Hippocampal formation (tissue), 2 donors: ENCODE measurements at places on chromosomes 1 and 21.

GRCh38 chr21:35222541-35222941 is 173.4 kb upstream of the RUNX1 start:
- no peak for DNase-seq

DNA sequence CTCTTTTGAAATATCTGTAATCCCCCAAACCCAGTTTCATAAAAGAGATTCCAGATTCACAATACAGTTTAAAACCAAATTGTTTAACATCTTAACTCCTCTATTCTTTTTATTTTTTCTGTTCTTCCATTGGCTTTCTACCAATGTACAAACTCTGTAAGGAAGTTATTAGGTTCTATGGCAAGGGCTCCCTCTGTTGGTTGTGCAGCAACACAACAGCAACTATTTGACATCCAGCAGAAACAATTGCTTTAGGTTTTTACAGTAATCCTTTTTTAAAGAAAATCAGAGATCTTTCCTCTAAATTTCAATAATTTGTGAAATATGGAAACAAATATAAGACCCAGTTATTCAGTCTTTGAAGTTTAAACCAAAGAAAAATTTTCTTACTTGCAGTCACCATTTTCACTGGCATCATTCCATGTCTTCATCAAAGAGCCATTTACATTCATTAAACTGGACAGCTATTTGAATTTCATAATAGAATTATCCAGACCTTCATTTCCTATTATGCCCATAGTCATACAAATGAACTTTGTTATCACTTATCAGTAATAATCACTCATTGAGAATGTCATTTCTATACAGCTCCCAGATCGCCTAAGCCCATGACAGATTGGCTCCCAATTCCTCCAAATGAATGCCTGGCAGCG is 46.5 kb upstream of the RNF11 start:
- no peak for DNase-seq

DNA sequence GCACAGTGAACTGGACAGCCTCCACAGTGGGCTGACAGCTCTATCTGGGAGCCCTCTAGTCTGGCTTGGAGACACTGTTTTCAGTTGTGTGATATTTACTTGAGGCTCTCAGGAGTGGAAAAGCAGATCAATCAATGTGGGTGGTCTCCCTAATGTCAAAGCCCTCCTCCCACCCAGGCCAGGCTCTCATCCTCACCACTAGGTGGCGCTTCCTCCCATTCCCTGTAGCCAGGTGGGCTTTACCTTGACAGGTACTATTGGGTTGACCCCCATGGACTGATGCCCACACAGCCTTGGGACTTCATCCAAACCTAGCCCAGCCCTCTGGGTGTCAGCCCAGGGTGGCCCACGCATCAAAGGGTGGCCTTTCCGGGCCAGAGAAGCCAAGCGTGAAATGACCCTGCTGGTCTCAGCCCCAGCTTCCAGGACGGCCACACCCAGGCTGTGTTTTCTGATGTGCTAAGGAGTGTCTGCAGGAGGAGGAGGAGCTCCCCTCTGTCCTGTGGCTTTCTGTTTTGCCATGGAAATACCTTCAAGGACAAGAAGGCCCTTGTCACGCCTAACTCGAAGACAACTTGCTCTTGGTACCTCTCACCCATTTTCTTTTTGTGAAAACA is 54.0 kb downstream of the CLIC6 start:
- no peak for DNase-seq

- no peak for DNase-seq
Observed at GRCh38 chr1:98556521-98557158, 104.9 kb upstream of the SNX7 start.

GRCh38 chr1:111370871-111371270 is 56.7 kb downstream of the OVGP1 start:
- no peak for DNase-seq

- no peak for DNase-seq
Observed at GRCh38 chr21:37064841-37065240, 8.0 kb downstream of the PIGP start.
